ENCODE measurements at places on chromosomes 7 and 10.

- DNase-seq: peak; percentile 94
These were observed 21.7 kb downstream of the CCM2 start for GRCh38 chr7:45021604-45022296.

DNA sequence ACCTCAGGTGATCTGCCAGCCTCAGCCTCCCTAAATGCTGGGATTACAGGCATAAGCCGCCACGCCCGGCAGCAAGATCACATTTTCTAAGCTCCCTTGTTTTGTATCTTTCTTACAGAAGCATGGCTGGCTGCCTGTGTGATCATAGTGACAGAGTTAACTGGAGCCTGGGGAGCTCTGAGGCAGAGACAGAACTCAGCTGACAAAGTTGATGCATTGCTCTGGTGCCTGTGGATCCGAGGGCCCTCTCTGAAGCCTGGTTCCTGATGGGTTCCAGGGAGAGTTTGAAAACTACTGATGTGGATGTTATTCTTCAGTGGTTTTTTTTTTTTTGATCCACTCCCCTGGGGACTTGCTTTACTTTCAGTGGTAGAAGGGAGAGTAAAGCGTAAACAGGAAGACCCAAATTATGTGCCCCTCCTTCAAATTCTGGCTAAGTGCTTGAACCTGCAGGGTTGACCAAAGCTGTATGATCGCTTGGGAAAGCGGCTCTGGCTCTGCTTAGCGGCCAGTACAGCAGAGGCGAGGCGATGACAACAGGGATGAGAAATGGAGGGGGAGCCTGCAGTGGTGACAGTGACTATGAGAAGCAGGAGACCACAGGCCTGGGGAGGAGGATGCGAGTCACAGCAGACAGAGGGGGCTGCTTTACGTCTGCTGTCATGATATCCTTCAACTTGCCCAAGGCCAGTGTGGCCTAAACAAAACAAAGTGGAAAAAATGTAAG, 6.8 kb upstream of the EFCAB10 start:
- no peak for DNase-seq

- no peak for DNase-seq
These were observed 331.6 kb upstream of the ZNF32 start for GRCh38 chr10:43980313-43980712.

GRCh38 chr10:69096045-69096444, 8.1 kb downstream of the SRGN start:
- no peak for DNase-seq

DNA sequence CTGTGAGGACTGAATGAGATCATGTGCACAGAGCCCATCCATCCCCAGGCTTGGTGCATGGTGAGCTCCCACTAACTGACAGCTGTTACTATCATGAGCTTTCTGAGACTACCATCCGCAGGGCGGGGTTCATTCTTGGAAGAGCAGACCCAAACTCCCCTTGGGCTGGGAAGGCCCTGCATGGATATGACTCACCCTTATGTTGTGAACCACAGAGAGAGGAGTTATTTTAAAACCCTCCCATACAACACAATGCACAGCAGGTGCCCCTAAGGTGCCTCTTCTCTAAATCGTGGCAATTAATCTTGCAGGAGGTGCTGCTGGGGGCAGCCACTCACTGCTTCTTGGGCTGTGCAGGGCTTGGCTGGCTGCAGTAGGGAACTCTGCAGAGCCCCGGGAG, 219.1 kb downstream of the GFRA1 start:
- peak; percentile 97 for DNase-seq

GRCh38 chr10:70540789-70541360, 61.7 kb downstream of the PRF1 start:
- DNase-seq: no peak

DNA sequence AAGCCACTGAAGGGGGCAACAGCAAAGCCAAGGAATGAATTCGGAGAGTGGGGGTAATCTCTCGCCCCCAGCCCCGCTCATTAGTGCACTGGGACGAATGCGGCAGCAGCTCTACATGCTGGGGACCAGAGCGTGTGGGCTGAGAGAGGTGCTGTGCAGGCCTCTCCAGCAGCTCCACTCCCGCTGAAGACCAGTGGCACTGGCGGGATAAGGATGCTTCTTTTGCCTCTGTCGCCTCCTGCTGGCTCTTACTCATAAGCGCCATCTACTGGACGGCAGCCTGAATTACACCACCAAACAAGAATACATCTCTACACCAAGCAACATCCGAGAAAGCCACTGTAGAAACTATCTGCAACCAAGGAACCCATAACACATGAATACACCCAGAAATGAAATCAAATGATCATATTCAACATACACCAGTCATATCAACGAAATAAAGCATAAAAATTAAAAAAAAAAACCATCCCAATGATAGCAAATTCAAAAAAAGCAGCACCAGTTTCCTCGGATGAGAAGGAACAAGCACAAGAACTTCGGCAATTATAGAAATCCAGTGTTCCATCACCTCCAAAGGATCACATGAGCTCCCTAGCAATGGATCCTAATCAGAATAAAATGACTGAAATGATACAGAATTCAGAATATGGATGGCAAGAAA, 79.0 kb upstream of the TMEM168 start:
- peak; percentile 28 for DNase-seq
